ENCODE measurements at places on chromosomes 2 and 18.

- no peak for DNase-seq
- no peaks in the 10 kb centered on the region for H3K36me3 ChIP-seq
- no peaks in the 10 kb centered on the region for H3K4me1 ChIP-seq
- no peak overlapping the region for H3K4me3 ChIP-seq
- peaks cover 16% of the 10 kb centered on the region for H3K27me3 ChIP-seq
Measured at GRCh38 chr2:26552641-26553374, 74.9 kb upstream of the OTOF start.

GRCh38 chr2:130135692-130136541 lies 6.9 kb upstream of the POTEF start:
- peaks cover 6% of the 10 kb centered on the region for H3K27me3 ChIP-seq
- H3K4me3 ChIP-seq, result no peak overlapping the region
- no peak overlapping the region for H3K27ac ChIP-seq
- no peak for DNase-seq

GRCh38 chr2:239952665-239953417 lies 72.3 kb downstream of the NDUFA10 start:
- no peak overlapping the region for H3K27ac ChIP-seq
- DNase-seq, result no peak
- no peaks in the 10 kb centered on the region for H3K36me3 ChIP-seq
- H3K4me3 ChIP-seq, result no peak overlapping the region

- no peaks in the 10 kb centered on the region for H3K27me3 ChIP-seq
- peaks cover 27% of the 10 kb centered on the region for H3K36me3 ChIP-seq
- peaks cover 19% of the 10 kb centered on the region for H3K4me1 ChIP-seq
Measured at GRCh38 chr2:23788100-23788499, 138.8 kb downstream of the ATAD2B start.

- no peak overlapping the region for H3K27ac ChIP-seq
- no peak for DNase-seq
- no peaks in the 10 kb centered on the region for H3K4me1 ChIP-seq
- no peak overlapping the region for H3K4me3 ChIP-seq
Measured at GRCh38 chr2:101234169-101234938, 18.3 kb upstream of the CNOT11 start.

- H3K4me1 ChIP-seq, result no peaks in the 10 kb centered on the region
- H3K36me3 ChIP-seq, result no peaks in the 10 kb centered on the region
- no peak overlapping the region for H3K27ac ChIP-seq
- H3K27me3 ChIP-seq, result peaks cover 48% of the 10 kb centered on the region
- H3K4me3 ChIP-seq, result no peak overlapping the region
Measured at GRCh38 chr2:75553935-75554531, 6.7 kb downstream of the EVA1A start.

DNA sequence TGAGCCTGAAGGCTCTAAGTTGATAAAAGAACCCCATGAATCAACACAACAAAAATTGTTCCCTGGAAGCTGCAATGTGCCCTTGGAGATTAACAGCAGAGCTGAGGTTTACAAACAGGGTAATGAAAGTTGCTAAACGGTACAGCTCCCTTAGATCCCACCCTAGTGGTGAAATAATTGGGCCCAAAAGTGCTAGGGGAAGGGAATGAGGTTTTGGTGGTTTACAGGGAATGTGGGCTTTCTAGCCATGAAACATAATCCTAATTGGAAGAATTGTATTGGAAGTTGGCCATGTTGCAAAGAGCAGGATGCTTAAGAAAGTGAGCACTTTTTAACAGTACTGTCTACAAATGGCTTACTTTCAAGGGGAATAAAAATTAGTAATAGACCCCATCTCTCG lies 180.2 kb upstream of the SMIM21 start:
- no peak overlapping the region for H3K27ac ChIP-seq
- no peak overlapping the region for H3K4me3 ChIP-seq
- no peak for DNase-seq
- H3K27me3 ChIP-seq, result no peaks in the 10 kb centered on the region

DNA sequence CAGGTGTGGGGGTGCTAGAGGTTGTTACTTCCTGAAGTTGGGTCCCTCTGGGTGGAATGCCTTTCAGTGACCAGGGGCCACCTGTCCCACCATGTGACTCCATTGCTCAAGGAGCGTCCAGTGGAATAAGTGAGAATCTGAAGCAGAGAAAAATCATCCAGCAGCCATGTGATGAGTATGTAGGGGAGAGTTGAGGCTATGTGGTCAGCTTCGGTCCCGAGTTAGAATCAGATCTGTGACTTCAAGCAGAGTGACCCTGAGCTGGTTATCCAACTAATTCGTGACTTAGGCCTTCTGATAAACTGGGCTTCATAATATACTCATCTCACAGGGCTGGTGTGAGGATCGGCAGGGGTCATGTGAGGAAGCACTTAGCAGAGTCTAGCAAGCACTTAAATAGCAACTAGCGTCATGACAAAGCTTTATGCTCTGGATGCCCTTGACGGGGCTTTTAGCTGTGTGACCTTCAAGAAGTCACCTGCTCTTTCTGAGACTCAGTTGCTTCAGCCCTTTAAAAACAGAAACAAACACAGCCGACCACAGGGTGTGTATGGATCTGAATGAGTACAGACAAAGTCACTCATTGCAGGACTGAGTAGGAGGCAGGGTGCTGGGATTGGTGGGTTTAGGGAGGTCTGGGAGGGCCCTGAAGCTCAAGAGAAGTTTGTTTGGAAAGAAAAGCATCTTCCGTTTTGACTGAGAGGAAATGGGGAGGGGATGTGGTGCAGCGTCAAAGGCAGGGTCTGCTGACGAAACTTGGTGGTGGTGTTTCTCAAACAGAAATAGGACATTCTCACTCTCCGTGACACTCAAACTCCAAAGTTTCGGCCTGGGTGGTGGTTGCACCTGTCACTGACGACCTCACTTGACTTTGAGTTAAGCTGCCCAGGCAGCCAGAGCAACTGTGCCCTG lies 264.0 kb upstream of the CXCR4 start:
- H3K27me3 ChIP-seq, result no peaks in the 10 kb centered on the region
- peak; percentile 78 for DNase-seq
- H3K27ac ChIP-seq, result peak overlapping the region; percentile 97
- H3K4me3 ChIP-seq, result peak overlapping the region; percentile 52
- H3K4me1 ChIP-seq, result peaks cover 65% of the 10 kb centered on the region

DNA sequence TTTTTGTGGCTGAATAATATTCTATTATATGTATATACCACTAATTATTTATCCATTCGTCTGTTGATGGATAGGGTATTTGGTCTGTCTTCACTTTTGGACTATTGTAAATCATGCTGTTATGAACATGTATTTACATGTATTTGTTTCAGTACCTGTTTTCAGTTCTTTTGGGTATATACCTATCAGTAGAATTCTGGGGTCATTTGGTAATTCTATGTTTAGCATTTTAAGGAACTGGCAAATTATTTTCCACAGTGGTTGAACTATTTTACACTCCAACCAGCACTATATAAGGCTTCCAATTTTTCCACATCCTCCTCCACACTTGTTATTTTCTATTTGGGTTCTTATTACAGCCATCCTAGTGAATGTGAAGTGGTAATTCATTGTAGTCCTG lies 12.4 kb upstream of the TANK start:
- no peak overlapping the region for H3K4me3 ChIP-seq
- H3K27me3 ChIP-seq, result no peaks in the 10 kb centered on the region
- DNase-seq, result no peak
- H3K27ac ChIP-seq, result no peak overlapping the region
- peaks cover 98% of the 10 kb centered on the region for H3K36me3 ChIP-seq

GRCh38 chr18:12630136-12630535 lies 27.8 kb downstream of the SPIRE1 start:
- peaks cover 8% of the 10 kb centered on the region for H3K4me1 ChIP-seq
- H3K36me3 ChIP-seq, result peaks cover 7% of the 10 kb centered on the region
- no peak for DNase-seq
- H3K27me3 ChIP-seq, result no peaks in the 10 kb centered on the region
- no peak overlapping the region for H3K4me3 ChIP-seq

DNA sequence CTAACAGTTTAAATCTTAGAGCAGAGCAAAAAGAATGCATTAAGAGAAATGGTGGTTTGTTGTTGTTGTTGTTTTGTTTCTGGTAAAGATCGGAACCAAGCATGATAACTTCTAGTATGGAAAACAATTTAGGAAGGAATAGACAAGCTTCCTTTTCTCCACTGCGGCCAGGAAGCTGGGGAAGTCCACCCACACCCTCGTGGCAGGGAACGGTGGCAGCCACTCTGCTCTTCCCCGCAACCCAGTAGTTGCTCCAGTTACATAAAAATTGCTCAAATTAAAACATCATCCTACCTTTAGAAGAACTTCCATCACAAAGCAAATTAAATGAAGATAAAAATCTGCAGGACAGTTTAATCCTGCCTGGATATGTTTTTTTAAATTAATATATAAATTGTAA lies 113.0 kb downstream of the RBMS1 start:
- peaks cover 43% of the 10 kb centered on the region for H3K4me1 ChIP-seq
- H3K27ac ChIP-seq, result no peak overlapping the region
- no peak for DNase-seq

- H3K4me3 ChIP-seq, result no peak overlapping the region
- H3K27ac ChIP-seq, result no peak overlapping the region
- H3K4me1 ChIP-seq, result no peaks in the 10 kb centered on the region
Measured at GRCh38 chr18:23548275-23548674, 38.0 kb downstream of the NPC1 start.

GRCh38 chr2:197904446-197904845 lies 100.1 kb downstream of the PLCL1 start:
- no peak overlapping the region for H3K4me3 ChIP-seq
- H3K27ac ChIP-seq, result no peak overlapping the region
- H3K4me1 ChIP-seq, result peaks cover 4% of the 10 kb centered on the region
- no peaks in the 10 kb centered on the region for H3K36me3 ChIP-seq
- H3K27me3 ChIP-seq, result peaks cover 63% of the 10 kb centered on the region
- DNase-seq, result no peak

DNA sequence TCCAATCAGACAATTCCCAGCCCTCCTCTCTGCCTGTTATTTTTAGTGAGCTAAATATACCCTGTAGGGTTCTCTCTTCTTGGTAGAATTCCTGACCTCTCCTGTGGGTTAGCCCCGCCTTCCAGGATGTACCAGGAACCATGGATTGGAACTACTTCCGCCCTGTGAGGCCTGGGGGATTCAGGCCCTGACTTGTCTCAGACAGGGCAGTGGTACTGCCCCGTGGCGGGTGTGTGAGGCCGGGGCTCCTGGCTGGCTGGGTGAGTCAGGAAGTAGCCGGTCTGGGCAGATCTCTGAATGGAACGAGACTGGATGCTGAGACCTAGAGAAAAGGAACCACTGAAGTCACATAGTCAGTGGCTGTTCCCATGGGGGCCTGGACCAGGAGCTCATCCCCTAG lies 50.5 kb downstream of the DYSF start:
- H3K36me3 ChIP-seq, result no peaks in the 10 kb centered on the region
- no peak overlapping the region for H3K27ac ChIP-seq
- DNase-seq, result no peak
- H3K4me1 ChIP-seq, result no peaks in the 10 kb centered on the region
- H3K4me3 ChIP-seq, result no peak overlapping the region

DNA sequence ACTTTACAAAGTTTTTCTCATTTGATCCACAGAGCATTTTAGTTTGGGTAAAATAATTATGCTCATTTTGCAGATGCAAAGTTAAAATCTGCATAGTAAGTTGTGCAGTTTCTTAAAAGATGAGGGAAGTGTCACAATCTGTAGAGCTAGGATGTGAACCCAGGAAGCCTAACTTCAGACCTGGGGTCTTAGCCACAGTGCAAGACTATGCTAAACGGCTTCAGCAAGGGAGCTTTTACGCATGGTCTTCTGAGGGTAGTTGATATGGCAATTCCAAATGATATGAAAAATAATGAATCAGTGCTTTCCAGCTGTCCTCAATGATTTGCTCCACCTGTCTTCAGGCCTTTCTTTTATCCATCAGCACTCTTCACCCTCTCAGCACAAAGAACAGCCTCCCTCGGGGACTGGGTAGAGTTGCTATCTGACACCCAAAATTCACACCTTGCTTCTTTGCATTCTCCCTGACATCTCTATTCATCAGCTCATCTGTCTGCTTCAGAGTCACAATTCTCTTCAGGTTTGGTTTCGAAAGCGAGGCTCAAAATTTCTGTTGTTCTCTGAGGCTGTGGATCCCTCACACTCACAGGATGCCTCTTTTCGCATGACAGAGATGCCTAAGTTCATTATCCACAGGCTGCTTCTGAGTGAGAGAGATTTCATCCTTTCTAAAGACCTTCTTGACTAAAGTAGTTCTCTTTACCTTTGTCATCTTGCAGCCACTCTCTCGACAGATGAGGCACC lies 302.5 kb downstream of the NRXN1 start:
- no peaks in the 10 kb centered on the region for H3K27me3 ChIP-seq
- H3K4me3 ChIP-seq, result no peak overlapping the region
- DNase-seq, result no peak
- H3K36me3 ChIP-seq, result no peaks in the 10 kb centered on the region
- no peak overlapping the region for H3K27ac ChIP-seq

DNA sequence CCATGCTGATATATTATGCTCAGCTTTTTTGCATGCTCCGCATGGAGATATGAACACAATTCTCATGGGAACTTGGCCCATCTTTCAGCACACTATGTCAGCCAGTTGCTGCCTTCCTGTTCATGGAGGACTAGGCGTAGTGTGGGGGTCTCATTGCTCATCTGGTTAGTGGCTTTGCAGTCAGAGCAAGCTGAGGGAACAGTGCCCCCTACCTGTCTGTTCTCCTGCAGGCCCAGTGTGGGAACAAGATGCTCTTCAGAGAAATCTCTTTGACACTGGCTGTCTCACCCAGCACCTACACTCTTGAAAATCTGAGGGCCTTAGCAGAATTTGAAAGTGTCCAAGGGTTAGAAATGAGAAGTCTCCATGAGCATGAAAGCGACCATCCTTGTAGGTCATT lies 47.1 kb downstream of the SPTBN1 start:
- no peak overlapping the region for H3K27ac ChIP-seq
- peaks cover 20% of the 10 kb centered on the region for H3K27me3 ChIP-seq

- H3K4me1 ChIP-seq, result peaks cover 48% of the 10 kb centered on the region
- H3K4me3 ChIP-seq, result no peak overlapping the region
- no peak overlapping the region for H3K27ac ChIP-seq
- H3K27me3 ChIP-seq, result peaks cover 26% of the 10 kb centered on the region
- H3K36me3 ChIP-seq, result peaks cover 3% of the 10 kb centered on the region
- no peak for DNase-seq
Measured at GRCh38 chr2:217219164-217219520, 359.3 kb upstream of the TNP1 start.

GRCh38 chr2:37692711-37693110 lies 21.3 kb upstream of the CDC42EP3 start:
- no peak overlapping the region for H3K27ac ChIP-seq
- H3K36me3 ChIP-seq, result no peaks in the 10 kb centered on the region
- no peak overlapping the region for H3K4me3 ChIP-seq
- peaks cover 32% of the 10 kb centered on the region for H3K27me3 ChIP-seq

DNA sequence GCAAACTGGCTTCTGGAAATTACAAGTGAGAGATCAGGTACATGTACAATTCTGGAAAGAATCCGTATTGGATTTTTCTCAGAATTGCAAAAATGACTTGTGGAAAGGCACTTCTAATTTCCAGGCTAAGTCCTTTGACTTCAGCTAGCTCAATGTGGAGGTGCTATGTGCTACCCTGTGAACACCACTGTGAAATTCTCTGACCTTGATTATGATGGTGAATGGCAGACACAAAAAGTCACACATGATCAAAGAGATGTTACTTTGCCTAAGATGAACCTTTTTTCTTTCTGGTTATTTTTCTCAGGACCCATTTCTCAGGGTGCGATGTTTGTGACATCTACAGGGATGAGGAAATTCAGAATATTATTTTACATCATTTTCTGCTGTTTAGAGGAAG lies 856.6 kb upstream of the VRK2 start:
- H3K27ac ChIP-seq, result no peak overlapping the region
- no peaks in the 10 kb centered on the region for H3K36me3 ChIP-seq
- no peak for DNase-seq
- no peaks in the 10 kb centered on the region for H3K27me3 ChIP-seq
- H3K4me1 ChIP-seq, result no peaks in the 10 kb centered on the region

- H3K4me3 ChIP-seq, result no peak overlapping the region
- H3K27me3 ChIP-seq, result peaks cover 8% of the 10 kb centered on the region
- H3K36me3 ChIP-seq, result no peaks in the 10 kb centered on the region
- H3K27ac ChIP-seq, result no peak overlapping the region
Measured at GRCh38 chr2:95376311-95377215, 25.9 kb upstream of the FAHD2A start.

Data from activated T-helper 2 cell treated with anti-CD3 and anti-CD28 coated beads, Interferon-gamma antibody, Interleukin-2, Interleukin-4, amounts not matched to agents 10 μg/mL and 5 μg/mL and 100 μg/mL, durations not matched to agents 14 hours and 24 hours and 36 hours (primary cell).